ENCODE measurements at places on chromosomes 7 and 10. TPM values are rescaled to one million over a fixed set of nuclear protein-coding genes. Genes with fewer than 3 reads are reported as not detected.

CCL24 gene
- total RNA-seq, result not detected

XRCC2 gene
- total RNA-seq, result 13.6 TPM

GARIN1A gene
- 1.1 TPM for total RNA-seq

SNX8 gene
- total RNA-seq, result 25.5 TPM

DNAJC2 gene
- 44.4 TPM for total RNA-seq

CPA2 gene
- total RNA-seq, result not detected

Data from A375 (cell line).